ENCODE measurements at places on chromosomes 4 and X. TPM values are rescaled to one million over a fixed set of nuclear protein-coding genes. Genes with fewer than 3 reads are reported as not detected.

GRCh38 chr4:5933116-5933515, 40.2 kb upstream of the CRMP1 start:
- no peak for DNase-seq

- peak; percentile 83 for DNase-seq
Measured at GRCh38 chr4:10013722-10014121, 7.6 kb downstream of the SLC2A9 start.

The ZNF732 gene
- total RNA-seq, result not detected

The GAGE1 gene
- total RNA-seq, result not detected

GRCh38 chr4:38948551-38948950, 80.9 kb downstream of the FAM114A1 start:
- no peak for DNase-seq

- no peak for DNase-seq
Measured at GRCh38 chr4:101264512-101264911, 82.8 kb downstream of the PPP3CA start.

The HTR2C gene
- total RNA-seq, result not detected

DNA sequence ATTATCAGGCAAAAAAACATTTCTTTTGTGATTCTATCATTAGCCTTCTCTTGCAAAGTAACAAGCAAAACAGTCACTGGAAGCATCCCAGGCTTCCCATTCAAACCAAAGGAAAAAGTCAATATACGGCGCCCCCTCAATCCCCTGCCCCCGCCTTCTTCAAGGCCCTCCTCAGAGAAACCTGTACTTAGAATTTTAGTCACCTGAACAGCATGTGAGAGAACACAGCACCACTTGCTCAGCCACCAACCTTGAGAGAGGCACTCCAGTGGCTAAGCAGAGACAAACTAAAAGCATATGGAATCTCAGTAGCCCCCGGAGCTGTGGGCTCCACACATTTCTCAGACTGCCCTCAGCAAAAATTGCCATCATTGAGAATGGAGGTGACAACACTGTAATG, 25.2 kb downstream of the LEF1 start:
- DNase-seq, result peak; percentile 69

The PGM2 gene
- total RNA-seq, result 53.4 TPM

DNA sequence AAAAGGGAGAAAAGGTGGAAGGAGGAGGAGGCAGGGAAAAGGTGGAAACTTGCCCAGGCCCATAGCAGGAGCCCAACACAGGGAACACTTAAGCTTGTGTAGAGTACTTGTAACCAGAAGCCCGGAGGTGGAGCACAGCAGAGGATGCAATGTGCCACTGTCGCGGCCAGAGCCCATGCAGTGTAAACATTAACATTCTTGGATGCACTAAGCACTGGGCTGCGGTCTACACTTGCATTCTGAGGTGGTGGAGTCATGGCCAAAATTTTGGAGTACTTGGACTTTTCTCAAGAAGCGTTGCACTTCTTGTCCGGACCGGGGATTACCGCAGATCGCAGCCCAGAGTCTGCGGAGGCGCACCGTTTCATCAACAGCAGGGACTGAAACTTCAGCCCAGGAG, 4.5 kb upstream of the RHOXF1 start:
- DNase-seq, result no peak

GRCh38 chrX:41779030-41779564, 55.1 kb downstream of the GPR82 start:
- DNase-seq, result no peak

- no peak for DNase-seq
Measured at GRCh38 chrX:65300104-65300809, 234.3 kb downstream of the LAS1L start.

DNA sequence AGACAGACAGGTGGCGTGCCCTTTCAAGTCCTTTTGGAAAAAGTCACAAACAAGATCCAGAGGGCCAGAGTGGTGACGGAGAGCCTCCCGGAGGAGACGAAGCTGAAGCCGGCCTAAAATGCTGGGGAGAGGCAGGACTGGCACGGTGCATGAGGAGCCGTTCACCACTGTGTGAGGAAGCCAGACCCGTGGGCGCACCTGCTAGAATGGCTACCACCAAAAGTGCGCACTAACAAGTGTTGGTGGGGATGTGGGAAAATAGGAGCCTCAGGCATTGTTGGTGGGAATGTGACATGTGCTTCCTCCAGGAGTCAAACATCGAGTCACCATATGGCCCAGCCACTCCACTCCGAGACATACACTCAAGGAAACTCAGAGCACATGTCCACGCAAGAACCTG, 67.4 kb upstream of the HELT start:
- DNase-seq, result no peak

- no peak for DNase-seq
Measured at GRCh38 chr4:29336861-29337260, 1383.3 kb upstream of the PCDH7 start.

The TBC1D9 gene
- not detected for total RNA-seq

GRCh38 chr4:168082379-168082778, 10.0 kb upstream of the ANXA10 start:
- no peak for DNase-seq

- no peak for DNase-seq
Measured at GRCh38 chr4:178306565-178306964, 864.3 kb upstream of the AGA start.

The ZNF157 gene
- total RNA-seq, result 0.40 TPM

- DNase-seq, result no peak
Measured at GRCh38 chr4:47827343-47828047, 10.4 kb downstream of the CORIN start.

The GLRA3 gene
- not detected for total RNA-seq

DNA sequence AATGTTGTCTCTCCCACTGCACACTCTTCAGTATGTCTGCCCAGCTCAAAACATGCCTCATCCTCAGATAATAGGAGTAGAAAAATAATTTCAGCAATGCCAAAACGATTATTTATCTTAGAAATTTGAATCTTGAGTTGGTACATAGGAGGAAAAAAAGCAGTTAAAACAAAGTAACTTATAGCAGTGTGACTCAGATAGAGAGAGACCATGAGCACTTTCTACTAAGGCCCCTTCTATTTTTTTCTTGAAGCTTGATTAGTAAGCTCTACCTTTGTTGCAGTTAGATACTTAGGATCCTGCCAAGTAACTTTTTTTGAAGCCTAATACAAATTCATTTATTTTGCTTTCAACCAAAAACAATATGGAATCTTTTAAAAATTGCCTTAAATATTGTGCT, 212.3 kb downstream of the MAD2L1 start:
- no peak for DNase-seq

The RPGR gene
- 7.7 TPM for total RNA-seq

DNA sequence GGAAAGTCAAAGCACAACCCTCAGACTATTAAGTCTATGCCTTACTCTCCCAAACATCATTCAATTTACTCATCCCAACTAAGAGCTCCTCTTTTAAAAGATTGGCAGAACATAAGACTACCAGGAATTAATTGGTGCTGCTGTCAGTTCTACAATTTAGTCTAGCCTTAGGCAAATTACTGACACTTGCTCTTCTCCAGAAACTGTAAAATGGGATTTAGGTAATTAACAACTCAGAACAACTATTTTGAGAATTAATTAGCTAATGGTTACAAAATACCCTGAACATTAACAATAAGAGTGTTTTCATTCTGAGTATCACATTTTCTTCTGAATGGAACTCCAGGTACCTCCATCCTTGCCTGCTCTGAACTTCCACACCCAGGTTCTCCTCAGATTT, 36.2 kb upstream of the RBM47 start:
- DNase-seq, result no peak

GRCh38 chrX:76147106-76147505, 25.8 kb upstream of the PBDC1 start:
- DNase-seq, result no peak

DNA sequence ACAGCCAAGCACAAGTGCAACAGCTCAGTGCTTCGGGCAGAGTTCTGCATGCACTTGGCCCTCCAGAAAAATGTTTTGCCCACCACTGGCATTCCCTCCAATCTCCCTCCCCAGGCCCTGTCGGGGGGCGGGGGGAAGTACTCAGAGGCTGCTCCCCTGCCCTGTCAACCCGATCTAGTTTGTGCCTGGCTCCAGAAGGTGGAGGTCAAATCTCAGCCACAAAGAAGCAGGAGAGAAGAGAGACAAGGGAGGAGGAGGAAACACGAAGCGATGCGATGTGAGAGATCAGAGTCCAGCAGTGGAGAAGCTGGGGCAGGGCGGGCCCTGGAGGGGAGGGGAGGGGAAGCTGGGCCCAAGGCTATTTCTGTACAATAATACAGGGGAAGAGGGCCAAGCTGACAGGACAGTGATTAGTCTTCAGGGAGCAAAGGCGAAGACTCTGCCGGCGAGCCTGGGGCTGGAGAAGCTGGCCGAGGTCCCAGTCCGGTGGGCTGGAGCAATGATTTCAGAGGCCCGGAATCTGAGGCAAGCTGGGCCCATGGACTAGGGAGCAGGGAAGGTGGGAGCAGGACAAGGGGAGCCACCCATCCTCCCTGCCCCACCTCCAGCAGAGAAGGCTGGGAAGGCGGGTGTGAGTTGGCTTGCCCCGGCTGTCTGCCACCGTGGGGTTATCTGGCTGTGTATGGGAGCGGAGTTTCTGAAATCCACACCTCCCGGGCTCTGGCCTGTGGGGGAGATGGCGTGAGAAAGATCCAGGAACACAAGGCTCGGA, 167.1 kb downstream of the EFNB1 start:
- DNase-seq, result peak; percentile 8

GRCh38 chr4:100169491-100170485, 20.5 kb downstream of the DDIT4L start:
- no peak for DNase-seq

- peak; percentile 73 for DNase-seq
Measured at GRCh38 chr4:6198278-6198677, 2.1 kb downstream of the JAKMIP1 start.

The PCSK1N gene
- total RNA-seq, result 0.33 TPM

The MAOB gene
- not detected for total RNA-seq

- DNase-seq, result no peak
Measured at GRCh38 chrX:107626916-107627315, 1.4 kb upstream of the PRPS1 start.

DNA sequence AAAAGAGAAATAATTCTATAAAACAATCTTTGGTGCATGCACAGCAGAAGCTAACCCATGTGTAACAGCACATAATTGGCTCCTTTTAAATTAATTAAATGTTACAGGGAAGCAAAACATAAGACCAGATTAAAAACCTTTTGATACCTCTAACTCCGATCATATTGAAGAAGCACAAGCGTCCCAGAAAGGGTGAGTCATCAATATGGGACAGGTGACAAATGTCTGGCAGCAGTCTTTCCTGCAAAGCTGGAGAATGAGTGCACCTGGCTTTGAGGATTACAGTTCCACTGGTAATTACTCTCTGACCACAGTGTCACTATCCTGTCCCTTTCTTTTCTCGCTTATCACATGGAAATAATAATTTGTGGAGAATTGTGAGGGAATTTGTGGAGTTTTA, 94.6 kb downstream of the FAM9B start:
- no peak for DNase-seq
